ENCODE measurements at places on chromosomes 6 and 20.

DNA sequence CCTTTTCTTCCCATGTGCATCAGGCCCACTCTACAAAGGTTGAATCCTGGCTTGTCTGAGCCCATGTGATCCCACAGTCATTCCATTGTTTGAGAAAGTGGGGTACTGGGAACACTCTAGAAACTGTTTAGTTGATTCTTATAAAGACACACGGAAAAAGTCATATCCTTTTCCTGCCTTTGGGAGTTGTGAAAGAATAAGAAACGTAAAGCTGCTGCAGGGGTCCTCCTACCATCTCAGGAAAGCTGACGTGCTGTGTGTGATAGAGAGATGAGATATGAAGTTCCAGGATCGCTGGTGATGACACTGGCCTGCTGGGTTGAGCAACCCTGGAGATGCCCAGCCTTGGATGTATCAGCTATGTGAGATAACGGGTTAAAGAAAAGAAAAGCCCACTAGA lies 21.3 kb upstream of the HLA-DRB5 start:
- no peak for DNase-seq

DNA sequence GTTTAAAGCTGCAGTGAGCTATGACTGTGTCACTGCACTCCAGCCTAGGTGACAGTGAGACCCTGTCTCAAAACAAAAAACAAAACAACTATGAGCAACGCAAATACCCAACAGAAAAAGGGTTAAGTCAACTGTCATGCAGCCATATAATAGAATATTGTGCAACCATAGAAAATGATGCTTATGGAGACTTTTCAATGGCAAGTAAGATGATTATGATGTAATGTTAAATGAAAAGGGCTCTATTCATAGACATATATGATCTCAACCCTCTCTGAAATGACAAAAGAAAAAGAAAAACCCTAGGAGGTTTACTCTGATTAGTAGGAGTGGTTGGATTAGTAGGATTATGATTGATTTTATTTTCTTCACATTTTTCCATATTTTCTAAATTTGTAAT lies 41.3 kb upstream of the TBC1D7 start:
- DNase-seq = no peak

GRCh38 chr6:120899932-120900331 lies 434.3 kb downstream of the TBC1D32 start:
- DNase-seq = no peak

- DNase-seq = no peak
These were observed 28.3 kb downstream of the ZNF292 start for GRCh38 chr6:87183687-87184086.

DNA sequence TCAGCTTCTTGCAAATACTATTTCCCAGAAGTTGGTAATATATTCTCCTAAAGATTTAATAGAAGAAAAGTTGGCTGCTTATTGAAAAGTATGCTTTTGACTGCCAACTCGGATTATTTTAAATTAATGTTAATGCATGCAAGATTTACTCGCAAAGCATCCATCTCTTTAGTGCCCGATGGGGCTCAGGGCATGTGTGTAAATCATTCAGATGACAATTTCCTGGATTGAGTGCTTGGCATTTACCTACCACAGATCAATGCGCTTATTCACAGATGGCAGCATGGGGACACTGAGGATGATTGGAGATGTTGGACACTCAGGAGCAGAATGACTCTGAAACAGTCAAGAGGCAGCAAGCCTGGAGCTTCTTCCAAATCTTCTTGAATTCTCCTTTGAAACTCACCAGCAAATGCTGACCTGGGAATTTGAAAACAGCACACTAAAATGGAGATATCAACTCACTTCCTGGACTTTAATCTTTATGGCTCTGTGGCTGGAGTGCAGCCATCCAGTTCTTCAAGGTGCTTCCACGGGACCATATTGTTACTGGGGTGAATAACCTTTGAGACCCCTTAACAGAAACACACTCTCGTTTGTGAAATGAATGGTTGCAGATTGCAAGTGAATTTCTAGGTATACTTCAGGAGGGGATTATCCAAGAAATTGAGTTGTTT lies 34.1 kb upstream of the TIAM2 start:
- no peak for DNase-seq

- no peak for DNase-seq
These were observed 10.5 kb downstream of the DDRGK1 start for GRCh38 chr20:3193806-3194616.

DNA sequence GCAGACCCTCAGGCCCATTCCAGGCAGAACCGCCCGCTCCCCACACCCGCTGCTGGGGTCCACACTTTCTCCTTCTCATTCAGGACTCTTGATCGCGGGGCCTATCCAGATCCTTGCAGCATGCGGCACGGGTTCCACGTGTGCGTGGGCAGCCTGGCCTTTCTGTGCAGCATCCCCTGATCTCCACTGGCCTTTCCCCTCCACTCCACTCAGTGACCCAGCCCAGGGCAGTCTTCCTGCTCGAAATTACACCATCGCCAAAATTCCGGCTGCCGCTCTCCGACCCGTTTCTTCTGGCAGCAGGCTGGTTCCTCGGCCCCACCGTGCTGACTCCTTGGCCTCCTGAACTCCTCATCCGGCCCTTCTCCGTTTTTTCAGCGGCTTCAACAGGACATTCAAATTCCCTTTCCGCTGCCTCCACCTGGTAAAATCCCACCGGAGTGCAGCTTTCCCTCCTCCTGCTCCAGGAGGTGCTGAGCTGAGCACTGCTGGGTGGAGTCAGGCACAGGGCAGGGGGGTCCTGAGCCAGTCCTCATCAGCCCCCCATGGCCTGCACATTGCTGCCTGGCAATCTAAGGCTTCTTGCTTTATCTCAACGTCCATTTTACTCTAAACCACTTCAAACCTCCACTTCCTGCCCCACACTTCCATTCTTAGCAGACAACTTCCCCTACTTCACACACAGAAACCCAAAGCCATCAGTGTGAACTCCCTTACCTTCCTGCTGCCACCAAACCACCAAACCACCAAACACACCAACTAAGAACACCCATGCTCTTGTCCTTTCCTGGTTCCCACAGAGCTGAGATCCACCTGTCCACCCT lies 9.0 kb downstream of the SFT2D1 start:
- DNase-seq = no peak

DNA sequence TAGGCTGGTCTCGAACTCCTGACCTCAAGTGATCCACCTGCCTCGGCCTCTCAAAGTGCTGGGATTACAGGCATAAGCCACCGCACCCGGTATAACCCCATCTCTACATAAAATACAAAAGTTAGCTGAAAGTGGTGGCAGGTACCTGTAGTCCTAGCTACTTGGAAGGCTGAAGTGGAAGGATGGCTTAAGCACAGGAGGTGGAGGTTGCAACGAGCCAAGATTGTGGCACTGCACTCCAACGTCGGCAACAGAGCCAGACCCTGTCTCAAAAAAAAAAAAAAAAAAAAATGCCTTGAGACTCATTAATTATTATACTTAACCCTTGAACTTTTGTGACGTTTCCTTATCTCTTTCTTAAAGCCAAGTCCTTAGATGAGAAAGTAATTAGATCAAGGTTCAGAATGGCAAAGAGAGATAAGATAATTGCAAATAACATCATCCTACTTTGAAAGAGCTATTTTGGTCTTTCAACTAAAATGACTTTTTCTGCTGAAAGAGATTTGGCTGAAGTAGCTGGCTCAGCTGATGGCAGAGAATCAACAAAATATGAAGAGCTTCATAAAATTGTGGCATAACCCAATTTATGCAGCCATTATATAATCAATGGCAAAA lies 4.7 kb upstream of the SHLD1 start:
- DNase-seq = no peak

DNA sequence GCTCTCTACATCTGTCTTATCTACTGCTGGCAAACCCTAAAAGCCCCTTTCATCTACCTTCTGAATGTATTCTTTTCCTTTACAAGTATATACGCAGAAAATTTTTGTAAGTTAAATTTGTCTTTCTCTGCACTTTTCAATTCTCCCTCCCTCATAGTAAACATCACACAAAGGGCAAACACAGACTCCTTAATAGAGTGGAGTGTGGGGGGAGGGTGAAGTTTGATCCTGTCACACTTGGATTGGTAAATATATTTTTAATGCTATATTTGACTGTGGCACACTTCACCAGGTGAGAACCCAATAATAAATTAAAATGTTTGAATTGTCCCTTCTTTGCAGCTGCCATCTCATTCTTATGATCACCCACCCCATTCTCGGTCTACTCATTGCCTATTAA lies 33.2 kb upstream of the PAQR8 start:
- DNase-seq = no peak

- no peak for DNase-seq
These were observed 25.0 kb downstream of the KCNB1 start for GRCh38 chr20:49457444-49457843.

DNA sequence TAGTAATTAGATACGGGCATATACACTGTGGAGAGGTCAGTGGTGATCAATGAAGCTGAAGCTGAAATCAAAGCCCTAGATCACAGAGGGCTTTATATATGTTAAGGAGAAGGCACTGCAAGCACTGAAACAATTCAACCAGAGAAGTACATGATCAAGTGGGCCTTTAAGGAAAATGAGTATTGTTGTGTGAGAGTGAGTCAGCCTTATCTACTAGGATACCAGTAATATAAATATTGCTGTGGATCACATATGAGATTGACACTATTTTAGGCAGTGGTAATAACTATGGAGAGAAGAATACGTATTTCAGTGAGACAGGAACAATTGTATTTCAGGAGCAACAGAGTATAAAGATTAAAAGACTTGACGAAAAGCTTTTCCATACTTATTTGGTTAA lies 1172.2 kb upstream of the GJE1 start:
- no peak for DNase-seq

DNA sequence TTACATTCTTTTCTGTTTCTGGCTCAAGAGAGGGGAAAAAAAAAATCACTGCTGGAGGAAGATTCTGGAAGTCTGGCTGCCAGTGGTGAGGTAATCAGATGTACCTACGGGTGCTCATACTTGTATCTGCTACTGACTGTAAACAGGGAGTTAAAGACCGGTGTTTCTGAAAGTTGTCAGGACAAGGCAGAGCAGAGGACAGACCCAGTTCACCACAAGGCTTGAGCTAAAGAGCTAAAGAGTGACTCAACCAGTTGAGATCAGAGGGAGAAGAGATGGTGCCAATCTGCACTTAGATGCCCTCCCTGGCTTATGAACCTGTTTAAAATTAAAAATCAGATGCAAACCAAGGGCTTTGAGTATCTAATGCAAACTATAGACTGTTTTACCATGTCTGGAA lies 55.4 kb downstream of the CEP162 start:
- DNase-seq = no peak

- DNase-seq = peak; percentile 88
These were observed 527 bp downstream of the TOMM34 start for GRCh38 chr20:44959638-44960102.

- DNase-seq = no peak
These were observed 14.9 kb downstream of the SYCP2L start for GRCh38 chr6:10901770-10902169.

DNA sequence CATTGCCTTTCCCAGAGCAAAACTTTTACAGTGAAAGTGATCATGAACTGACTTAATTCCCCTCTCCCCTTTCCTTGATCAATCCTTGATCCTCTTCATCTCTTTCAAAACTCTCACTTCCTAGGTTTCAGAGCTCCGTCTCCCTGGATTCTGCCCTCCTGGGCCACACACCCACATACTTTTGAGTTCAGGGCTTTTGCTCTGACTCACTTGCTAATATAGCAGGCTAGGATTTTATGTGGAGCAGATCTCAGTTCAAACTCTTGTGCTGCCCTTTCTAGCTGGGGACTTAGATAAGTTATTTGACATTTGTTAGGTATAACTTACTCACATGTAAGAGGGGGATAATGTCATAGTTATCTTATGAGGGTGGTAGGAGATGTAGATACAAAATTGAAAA lies 109.1 kb upstream of the MLIP start:
- DNase-seq = no peak

GRCh38 chr6:5765141-5765760 lies 241.5 kb downstream of the NRN1 start:
- DNase-seq = no peak

DNA sequence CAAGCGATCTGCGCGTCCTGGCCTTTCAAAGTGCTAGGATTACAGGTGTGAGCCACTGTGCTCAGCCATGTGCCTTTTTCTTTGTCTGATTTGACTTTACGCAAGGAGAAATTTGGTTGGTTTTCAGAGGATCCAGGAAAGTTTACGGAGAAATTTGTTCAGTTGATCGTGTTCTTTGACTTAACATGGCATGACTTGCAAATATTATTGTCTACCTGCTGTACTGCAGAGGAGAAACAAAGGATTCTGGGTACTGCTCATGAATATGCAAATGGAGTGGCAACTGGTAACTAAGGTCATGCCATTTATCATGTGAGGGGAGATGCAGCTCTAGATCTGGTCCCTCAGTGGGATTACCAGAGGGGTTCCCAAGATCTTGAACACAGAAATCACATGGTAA lies 68.8 kb upstream of the CHD6 start:
- DNase-seq = no peak

GRCh38 chr6:143549221-143549948 lies 37.9 kb upstream of the FUCA2 start:
- peak; percentile 68 for DNase-seq

- DNase-seq = no peak
These were observed 101.5 kb upstream of the SLC24A3 start for GRCh38 chr20:19110881-19111460.

DNA sequence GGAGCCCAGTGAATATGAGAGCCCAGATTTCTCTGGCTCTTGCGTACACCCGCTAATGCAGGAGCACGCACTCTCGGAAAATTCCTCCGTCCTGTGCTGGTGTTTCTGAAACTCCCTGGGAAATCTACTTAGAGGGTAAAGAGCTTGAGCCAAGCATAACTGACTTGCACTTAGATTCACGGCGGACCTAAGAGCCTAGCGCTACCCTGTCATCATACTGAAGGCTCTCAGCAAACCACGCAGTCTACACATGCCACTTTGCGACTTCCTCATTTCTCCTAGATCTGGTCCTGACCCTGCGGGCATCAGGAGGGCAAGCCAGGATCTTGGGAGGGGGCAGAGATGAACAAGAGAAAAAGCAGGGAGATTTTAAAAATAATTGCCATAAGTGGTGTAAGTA lies 324.7 kb downstream of the CD83 start:
- no peak for DNase-seq

DNA sequence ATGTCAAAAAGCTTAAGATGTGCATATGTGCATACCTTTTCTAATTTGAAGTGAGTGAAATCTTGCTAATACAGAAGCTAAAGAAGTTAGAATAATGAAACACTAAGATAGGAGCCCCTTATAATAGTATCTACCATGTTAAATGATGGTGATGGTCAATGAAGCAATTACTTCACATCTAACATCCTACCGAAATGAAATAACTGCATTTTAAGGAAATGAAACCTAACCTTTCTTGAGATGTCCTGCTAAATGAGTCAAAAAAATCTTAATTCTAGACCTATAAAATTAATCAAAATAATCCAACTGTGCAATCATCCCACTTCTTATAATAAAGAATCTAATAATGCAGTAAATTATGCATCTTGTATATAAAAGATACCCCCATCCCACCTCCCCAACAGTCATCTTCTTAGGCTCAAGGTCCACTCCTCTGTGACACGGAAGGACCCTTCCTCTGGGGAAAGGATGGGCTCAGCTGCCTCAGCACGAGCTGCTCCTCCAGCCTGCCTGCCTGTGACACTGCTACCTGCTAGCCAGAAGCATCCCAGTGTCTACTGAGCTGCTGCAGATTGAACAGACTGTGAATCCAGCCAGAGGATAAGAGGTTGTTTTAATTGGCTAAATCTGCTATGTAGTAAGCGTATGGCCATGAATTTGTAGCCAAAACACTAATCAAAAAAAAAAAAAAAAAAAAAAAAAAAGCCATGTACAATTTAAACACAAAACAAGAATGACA lies 129.6 kb upstream of the BEND3 start:
- DNase-seq = no peak

All from stimulated activated CD4-positive, alpha-beta T cell treated with anti-CD3 and anti-CD28 coated beads, Interleukin-4, amount 100 ng/mL, for 4 hours (primary cell).